ENCODE measurements at places on chromosomes 5 and 9.

DNA sequence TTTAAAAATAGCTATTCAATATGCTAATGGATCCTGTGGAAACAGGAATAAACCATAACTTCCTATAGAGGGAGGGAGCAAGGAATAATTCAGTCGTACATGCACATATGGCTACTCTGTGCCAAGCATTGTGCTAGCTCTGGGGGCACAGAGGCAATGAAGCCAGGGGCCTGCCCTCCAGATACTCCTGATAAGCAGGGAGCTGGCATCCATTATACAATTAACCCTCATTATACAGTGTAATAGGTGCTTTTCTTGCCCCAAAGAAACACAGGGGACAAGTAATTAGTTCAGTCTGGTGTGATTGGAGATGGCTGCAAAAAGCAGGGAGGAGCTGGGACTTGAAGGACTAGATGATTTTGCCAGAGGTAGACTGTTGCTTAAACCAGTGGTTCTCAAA, 200.4 kb downstream of the SREK1 start:
- no peak for DNase-seq

- no peak for DNase-seq
These were observed 8.6 kb downstream of the SCGB3A2 start for GRCh38 chr5:147887026-147887627.

DNA sequence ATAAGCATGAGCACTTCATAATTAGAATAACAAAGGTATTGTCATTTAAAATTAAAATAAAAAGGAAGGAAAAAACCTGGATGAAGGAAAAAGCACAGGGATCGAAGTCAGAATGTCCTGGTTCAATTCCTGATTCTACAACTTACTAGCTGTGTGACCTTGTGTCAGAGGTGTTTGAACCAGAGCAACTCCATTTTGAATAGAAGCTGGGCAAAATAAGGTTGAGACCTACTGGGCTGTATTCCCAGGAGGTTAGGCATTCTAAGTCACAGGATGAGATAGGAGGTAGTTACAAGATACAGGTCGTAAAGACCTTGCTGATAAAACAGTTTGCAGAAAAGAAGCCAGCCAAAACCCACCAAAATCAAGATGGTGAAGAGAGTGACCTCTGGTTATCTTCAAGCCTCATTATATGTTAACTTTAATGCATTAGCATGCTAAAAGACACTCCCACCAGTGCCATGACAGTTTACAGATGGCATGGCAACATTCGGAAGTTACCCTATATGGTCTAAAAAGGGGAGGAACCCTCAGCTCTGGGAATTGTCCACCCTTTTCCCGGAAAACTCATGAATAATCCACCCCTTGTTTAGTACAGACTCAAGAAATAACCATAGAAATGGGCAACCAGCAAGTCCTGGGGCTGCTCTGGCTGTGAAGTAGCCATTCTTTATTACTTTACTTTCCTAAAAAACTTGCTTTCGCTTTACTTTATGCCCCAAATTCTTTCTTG, 412.7 kb downstream of the PIK3R1 start:
- DNase-seq = no peak

DNA sequence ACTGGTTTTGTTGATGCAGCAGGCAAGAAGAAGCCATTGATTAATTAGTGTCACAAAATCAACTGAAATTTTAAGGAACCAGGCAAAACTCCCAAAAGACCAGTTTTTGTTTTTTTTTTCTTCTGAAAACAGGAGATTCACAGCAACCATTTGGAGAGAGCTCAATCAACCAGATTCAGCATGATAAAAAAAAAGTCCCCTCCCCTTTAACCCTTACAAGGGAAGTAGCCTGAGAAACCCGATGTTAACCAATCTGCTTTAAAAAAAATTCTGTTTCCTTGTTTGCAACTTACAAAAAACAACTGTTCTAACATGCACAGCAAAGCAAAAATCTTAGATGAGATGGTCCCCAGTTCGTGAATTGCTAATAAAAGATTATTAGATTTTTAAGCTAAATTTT, 59.7 kb downstream of the HMHB1 start:
- DNase-seq = no peak

DNA sequence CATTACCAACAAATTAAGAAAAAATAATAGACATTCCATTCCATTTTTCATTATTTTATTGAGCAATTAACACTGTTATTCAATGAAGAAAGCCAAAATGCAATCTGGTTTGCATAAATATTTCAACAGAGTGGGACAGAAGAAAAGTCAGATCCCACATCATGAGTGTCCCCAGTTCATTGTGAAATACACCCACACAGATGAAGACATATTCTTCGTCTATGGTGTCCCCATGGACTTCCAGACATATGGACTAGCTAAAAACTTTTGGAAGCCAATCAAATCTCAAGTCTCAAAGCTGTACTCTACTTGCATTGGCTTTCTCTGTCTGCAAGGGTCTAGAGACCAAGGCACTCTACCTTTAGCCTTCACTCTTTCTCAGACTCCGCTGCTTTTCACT, 194.3 kb downstream of the SEMA5A start:
- no peak for DNase-seq

Data from right lobe of liver (tissue), 6 donors.